ENCODE measurements at places on chromosomes 6 and 20.
A peak's percentile ranks its signal among the peaks of the same experiment; 100 is the strongest.

GRCh38 chr6:166500246-166500645, 86.2 kb downstream of the RAMACL start:
- DNase-seq, result peak; percentile 71

DNA sequence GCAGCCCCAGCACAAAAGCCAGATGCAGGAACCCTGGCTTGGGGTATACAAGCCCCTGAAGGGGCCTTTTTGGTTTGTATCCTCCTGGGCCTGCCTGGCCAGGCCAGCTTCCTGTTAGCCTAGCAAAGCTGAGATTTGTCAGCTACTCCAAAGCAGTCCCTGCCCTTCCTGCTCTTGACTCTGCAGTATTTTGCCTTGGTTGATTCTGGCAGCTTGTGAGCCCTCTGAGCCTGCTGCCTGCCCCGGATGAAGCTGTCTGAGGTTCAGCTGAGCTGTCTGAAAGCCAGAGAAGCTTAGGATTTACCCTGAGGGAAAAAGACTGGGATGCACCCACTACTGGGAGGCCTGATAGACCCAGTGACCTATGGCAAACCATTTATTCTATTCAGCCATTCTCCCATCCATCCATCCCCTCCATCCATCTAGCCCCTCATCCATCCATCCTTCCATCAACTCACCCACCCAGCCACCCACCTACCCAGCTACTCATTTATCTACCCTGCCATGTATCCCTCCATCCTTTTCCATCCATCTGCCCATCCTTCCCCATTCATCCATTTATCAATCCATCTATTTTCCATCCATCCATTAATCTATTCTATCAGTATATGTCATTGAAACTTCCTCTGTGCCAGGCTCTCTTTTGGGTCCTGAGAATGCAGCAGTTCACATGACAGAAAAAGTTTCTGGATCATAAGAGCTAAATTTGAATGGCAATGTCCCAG, 307.5 kb downstream of the DHX35 start:
- DNase-seq, result no peak

DNA sequence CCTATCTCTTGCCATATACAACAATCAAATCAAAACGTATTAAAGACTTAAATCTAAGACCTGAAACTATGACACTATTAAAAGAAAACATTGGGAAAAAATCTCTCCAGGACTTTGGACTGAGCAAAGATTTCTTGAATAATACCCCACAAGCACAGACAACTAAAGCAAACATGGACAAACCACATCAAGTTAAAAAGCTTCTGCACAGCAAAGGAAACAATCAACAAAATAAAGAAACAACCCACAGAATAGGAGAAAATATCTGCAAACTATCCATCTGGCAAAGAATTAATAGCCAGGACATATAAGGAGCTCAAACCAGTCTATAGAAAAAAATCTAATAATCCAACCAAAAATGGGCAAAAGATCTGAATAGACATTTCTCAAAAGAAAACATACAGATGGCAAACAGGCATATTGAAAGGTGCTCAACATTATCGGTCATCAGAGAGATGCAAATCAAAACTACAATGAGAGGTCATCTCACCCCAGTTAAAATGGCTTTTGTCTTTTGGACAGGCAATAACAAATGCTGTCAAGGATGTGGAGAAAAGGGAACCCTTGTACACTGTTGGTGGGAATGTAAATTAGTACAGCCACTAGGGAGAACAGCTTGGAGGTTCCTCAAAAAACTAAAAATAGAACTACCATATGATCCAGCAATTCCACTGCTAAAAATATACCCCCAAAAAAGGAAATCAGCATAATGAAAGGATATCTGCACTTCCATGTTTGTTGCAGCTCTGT, 76.2 kb downstream of the SNX5 start:
- no peak for DNase-seq

DNA sequence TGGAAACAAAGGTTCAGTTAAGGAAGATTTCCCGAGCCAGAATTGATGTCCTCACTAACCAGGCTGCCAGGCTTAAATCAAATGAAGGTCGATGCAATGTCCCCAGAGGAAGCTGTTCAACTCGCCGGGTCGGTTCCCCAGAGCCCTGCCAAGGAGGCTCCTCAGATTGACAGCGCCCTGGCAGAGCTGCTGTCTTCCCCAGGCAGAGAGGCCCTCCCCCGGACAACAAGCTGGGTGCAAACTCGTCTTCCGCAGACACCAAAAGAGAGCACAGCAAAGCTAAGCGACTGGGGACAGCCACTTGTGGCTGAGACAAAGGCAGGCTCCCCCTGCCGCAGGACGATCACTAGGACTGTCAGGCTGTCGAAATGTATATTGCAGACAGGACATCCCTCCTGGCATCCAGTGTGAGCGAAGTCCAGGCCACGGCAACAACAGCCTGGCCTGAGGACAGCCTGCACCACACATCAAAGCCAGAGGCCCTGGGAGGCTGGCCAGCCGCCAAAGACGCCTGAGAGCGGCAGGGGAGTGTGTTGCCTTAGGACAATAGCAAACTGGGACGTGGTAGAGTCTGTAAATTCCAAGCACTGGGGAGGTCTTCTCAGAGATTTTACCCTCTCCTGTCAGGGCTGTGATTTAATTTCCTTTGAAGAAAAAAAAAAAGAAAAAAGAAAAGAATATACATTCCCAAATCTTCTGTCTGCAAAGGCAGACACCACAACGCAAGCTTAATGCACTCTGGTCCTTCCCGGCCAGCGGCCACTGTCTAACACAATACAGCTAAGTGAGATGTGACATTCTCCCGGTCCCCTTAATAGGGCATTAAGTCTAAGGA, 99.1 kb downstream of the HIVEP2 start:
- peak; percentile 63 for DNase-seq
